ENCODE measurements at places on chromosomes 6 and 20.

DNA sequence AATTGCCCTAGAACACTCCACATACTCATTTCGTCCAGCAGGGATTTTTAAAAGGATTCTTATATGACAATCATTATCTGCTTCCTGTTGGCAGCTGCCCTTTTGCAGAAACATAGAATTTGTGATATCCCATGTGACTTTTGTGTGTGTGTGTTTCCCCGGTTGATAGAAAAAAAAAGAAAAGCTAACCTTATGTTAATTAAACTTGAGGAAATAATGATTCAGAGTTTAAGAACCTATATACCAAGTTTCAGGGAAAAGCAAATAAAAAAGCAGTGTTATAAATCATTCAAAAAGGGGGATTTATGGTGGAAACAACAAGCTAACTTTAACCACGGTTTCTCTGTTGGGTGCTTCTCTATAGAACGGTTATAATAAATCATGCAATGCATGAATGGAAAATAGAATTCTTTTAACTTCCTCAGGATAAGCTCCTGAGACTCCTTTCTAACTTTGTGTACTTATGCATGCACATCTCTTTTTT is 826.9 kb upstream of the EYS start:
- no peak for DNase-seq

GRCh38 chr6:142361779-142362750 is 60.3 kb downstream of the ADGRG6 start:
- DNase-seq: no peak

- no peak for DNase-seq
Observed at GRCh38 chr6:133187657-133188453, 53.3 kb upstream of the EYA4 start.

- no peak for DNase-seq
Observed at GRCh38 chr20:46088409-46089166, 1.2 kb downstream of the NCOA5 start.

DNA sequence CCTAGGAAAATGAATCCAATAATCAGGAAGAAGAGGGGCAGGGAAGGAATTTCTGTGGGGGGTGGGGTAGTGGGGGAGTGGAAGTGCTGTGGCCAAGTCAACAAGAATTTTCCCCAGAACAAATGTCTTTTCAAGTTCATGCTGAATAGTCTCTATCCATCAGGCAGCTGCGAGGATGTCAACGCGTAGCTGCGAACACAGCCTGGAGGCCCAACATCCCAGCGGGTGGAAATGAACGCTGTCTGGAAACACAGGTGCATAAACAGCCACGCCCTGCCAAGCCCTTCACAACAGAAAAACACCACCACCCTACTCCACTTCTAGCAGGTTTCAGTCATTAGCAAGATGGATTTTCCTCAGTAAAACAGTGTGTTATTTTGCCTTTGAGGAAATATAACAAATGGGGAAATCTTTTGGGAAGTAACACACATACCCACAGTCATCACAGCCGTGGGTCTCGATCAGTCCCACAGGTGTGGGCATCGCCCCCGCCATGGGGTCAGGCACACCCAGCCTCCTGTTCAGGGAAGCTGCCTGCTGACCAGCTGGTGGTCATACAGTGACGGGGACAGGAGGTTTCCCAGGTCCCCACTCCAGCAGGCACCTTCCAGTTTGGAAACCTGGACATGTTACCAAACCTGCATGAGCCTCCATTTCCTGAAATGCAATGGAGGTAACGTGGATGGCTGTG is 112.1 kb upstream of the THBS2 start:
- DNase-seq: peak; percentile 71

GRCh38 chr20:44068316-44069201 is 118.4 kb downstream of the JPH2 start:
- DNase-seq: no peak

DNA sequence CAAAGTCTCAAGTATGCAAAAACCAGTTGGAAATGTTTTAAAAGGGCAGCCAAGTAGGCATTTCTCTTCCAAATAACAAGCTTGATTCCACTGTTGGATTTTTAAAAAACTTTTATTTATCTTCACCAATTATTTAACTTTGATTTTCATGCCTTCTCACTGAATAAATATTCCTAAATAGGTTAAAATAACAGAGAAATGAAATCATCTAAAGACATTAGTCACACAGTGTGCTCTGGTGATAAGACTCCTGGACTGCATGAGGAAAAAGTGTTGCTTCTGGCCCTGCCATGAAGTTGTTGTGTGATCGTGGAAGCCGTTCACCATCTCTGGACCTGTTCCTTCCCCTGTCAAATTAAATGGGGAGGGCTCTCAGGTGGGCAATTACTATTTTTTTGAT is 33.8 kb upstream of the IGF2R start:
- no peak for DNase-seq

GRCh38 chr6:170152124-170152926 is 138.6 kb downstream of the DLL1 start:
- peak; percentile 77 for DNase-seq

- DNase-seq: no peak
Observed at GRCh38 chr6:42431356-42431755, 20.4 kb downstream of the TRERF1 start.

GRCh38 chr6:137181891-137182653 is 8.6 kb upstream of the IL22RA2 start:
- no peak for DNase-seq

GRCh38 chr20:54342258-54342920 is 133.0 kb upstream of the DOK5 start:
- DNase-seq: no peak

- no peak for DNase-seq
Observed at GRCh38 chr6:5665173-5665572, 341.6 kb downstream of the NRN1 start.

DNA sequence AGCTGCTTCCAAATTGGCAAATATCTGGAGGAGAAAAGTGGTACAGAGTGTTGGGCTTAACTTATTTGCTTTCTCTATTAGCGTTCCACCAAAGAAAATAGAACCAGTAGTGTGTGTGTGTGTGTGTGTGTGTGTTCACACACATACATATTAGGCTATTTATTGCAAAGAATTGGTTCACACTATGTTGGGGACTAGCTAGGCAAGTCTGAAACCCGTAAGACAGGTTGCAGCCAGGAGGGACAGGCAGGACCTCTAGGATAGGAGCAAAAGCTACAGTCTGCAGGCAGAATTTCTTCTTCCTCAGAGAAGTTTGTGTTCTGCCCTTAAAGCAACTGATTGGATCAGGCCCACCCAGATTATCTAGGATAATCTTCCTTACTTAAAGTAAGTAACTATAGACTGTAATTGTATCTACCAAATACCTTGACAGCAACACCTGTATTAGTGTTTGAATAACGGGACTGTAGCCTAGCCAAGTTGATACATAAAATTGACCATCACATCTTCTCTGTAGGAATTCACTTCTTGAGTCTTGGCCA is 12.8 kb downstream of the KCTD20 start:
- DNase-seq: no peak

DNA sequence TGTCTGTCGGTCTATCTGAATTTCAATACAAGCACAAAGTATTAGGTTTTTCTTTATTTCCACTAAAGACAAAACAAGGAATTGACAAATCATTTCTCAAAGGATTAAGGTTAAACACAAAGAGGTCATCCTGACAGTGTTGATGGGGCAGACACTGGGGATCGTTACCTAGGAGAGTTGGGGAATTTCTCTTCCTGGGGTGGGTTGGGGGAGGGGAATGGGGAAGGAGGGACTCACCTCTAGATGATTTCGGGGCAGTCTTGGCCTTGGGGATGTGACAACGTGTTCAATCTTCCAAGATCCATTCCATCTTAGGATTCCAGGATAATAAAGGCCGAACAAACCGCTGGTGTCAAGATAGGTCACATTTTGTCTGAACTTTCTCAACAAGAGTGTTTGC is 35.4 kb upstream of the FOXA2 start:
- no peak for DNase-seq

- DNase-seq: no peak
Observed at GRCh38 chr6:8180327-8181159, 78.2 kb upstream of the EEF1E1 start.

DNA sequence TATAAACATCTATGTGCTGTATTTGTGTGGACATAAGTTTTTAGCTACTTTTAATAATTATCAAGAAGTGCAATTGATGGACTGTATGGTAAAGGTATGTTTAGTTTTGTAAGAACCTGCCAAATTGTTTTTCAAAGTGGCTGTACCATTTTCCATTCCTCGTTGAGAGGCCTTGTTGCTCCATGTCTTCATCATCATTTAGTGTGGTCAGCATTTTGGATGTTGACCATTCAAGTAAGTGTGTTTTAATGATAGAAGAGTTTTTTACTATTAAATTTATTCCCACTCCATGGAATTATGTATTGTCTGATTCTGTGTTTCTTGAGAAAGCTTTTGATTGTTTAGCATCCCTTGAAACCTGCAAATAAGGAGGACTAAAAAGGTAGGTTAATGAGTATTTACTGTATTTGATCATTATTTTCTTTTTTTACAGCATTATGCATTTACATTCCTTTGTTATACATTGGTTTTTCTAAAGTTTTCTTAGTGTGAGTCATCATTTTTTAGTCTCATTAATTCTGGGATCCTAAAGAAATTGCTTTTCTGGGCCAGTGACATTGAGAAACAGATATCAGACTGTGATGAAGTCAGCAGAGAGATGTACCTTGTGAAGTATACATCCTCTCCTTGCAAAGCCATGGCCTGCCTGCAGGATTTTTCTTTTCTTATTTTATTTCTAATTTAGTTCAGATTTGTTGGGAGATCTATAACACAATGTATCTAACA is 312.8 kb upstream of the PTCHD4 start:
- no peak for DNase-seq

DNA sequence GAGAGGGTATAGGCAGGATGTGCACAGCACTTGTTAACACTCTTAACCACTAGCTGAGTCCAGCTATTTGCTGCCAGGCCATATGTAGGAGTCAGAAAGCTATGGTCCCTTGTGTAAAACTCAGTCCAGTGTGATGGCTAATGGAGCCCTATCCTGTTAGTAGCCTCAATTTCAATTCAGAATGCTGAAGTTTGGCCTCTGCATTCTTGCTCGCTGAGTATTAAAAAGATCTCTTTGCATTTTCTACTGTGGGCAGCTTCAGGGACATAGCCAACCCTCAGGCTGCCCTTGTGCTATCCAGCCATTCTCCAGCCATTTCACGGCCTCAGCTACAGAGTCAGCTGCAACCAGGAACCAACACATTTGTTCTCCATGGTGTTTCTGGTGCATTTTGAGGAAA is 92.5 kb downstream of the SPTLC3 start:
- DNase-seq: no peak

- DNase-seq: peak; percentile 77
Observed at GRCh38 chr6:26195376-26195923, 108.2 kb downstream of the HFE start.

DNA sequence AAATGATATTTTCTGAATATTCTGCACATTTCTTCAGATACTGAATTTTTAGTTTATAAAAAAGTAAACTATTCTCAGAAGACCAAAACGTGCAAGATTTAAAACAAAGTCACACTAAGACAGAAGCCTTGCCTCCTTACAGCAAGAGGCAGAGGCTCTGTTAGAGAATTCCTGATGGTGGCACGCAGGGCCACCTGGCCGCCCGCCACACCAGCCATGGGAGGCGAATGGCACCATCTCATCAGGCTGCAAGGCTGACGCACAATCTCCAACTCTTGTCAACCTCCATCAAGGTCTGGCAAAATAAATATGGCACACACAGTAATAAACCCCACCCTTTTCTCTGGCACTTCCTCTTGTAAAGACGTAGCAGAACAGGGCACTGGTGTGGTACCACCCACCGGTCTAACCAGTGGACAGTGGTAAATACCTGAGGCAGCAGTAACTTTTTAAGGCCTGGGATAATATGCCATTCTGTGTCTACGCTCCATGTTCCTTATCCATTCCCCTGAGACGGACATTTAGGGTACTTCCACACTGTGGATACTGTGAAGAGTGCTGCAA is 111.4 kb downstream of the WDR27 start:
- no peak for DNase-seq

DNA sequence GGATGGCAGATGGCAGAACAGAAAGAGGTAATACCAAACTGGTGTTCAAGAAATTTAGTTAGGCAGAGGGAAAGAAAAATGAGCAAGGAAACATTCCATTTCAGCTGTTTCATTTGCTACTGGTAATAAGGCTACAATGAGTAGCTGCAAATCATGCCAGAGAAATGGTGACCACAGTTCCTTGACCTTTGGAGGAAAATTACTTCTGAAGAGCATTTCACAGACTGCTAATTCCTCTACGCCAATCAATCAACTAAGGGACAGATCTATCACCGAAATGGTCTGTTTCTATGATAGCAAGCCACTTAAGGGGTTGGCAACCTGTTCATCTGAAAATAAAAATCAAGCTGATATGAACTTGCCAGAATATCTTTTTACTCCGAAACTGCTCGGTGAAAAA is 119.5 kb downstream of the PTPRK start:
- no peak for DNase-seq

DNA sequence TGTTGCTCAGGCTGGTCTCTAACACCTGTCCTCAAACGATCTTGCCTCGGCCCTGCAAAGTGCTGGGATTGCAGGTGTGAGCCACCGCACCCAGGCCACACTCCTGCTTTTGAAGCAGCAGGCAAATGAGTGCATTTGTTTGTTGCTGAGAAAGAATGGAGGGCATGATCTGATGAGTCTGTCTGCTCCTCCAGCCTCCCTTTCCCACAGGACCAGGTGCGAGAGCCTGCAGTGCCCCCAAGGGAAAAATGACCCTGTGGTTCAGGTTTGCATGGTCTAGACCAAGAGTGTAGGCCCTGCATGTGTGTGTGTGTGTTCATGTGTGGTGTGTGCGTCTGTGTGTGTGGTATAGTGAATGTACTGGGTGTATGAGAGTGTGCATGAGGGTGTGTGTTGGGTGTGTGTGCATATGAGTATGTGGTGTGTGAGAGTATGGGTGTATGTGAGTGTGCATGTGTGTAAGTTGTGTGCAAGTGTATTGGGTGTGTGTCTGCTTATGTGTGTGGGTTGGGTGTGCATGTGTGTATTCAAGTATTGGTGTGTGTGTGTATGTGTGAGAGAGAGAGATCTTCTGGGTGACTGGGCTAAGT is 22.8 kb upstream of the FOXC1 start:
- no peak for DNase-seq

DNA sequence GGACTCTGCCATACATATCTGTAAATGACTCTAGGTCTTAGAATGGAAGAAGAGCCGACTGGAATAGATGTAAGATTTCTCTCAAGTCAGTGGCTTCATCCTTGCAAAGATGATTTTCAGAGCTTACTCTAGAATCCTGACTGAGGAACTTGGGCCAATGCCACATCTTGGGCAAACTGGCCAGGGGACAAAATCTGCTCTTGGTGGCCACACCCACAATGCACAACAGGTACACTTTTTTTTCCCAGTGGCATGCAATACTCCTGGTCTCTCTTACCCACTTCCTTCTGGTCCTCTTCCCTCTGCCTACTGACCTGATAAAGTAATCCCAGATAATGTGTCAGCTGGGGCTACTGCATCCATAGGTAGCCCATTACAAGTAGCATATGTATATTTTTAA is 13.4 kb downstream of the CLIC5 start:
- no peak for DNase-seq

GRCh38 chr6:157994125-157994795 is 12.6 kb downstream of the SYNJ2 start:
- DNase-seq: no peak

GRCh38 chr6:137490961-137491360 is 3.2 kb downstream of the OLIG3 start:
- DNase-seq: no peak

- DNase-seq: no peak
Observed at GRCh38 chr6:111951497-111952085, 78.3 kb upstream of the FYN start.
